ENCODE measurements at places on chromosomes 12 and 14.
A peak's percentile ranks its signal among the peaks of the same experiment; 100 is the strongest.

- no peak for DNase-seq
These were observed 4.2 kb downstream of the RFX4 start for GRCh38 chr12:106586803-106587684.

DNA sequence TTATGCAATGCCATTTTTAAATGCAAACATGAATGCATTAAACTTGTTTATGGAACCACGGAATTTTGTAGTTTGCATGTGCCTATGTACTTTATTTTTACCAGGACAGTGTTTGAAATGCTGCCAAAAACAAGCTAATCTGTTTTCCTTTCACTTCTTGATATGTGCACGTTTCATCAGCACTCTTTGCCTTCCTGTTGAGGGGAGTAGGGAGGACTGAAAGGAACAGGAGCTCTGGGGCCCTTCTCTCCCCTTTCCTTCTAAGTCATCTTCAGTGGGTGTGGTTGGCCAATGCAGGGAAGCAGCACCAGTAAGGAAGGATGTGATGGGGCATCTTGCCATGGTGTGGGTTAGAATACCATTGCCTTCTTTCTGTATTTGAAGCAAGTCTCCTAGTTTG is 12.1 kb upstream of the PPP4R4 start:
- DNase-seq: no peak

DNA sequence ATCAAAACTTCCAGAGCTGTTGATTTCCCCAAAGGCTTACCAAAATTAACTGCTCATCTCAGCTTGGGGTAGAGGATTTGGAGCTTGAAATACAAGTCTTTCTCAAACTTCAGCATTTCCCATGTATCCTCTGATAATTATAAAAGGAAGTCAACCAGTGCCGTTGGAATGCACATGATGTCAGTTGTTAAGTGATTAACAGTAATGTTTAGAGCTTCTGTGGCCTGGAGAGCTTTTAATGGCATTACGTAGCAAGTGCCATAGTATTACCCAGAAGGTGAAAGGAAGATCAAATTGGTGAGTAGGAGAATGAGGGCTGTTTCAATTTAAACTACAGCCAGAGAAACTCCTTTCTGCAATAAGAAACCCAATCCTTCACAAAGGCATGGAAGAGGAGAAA is 62.5 kb upstream of the PTPRR start:
- peak; percentile 77 for DNase-seq

DNA sequence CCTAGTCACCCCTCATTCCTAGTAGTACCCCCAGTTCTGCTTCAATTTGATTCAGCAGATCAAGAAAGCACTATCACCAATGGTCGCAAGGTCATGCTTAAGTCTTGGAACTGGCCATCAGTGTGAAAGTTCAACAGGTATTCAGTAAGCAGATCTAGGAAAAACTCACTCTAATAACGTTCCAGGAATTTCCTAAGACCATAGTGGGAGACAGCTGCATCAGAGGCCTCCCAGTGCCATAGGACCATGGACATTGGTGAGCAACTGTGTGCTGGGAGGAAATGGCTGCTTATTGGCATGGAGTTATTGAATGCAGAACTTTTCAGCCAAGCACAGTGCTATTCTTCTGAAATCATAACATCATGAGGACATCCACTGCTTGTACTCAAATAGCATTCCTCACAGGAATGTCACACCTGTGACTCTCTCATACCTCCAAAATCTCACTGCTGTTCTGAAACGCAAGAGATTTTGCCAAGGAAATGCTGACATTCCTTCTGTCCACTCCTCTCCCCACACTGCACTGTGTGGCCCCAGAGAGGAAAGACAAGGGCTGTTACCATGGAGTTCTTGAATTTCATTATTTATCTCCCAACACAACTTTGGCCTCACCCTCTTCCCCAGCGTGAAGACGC is 30.9 kb upstream of the MDM2 start:
- DNase-seq: no peak

DNA sequence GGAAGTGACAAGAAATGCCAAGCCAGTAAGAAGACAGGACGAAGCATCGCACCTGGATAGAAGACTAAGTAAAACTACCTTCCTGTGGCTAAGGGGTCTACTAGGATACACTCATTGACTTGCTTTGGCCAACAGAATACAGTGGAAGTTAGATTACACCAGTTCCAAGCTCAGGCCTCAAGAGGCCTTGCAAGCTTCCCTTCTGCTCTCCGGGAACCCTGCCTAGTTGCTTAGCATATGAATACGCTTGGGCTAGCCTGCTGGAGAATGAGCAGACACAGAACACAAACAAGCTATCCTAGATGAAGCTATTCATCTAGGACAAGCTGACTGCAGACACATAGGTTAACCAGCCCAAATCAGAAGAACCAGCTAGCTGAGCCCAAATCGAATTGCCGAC is 97.0 kb downstream of the DPF3 start:
- DNase-seq: no peak

DNA sequence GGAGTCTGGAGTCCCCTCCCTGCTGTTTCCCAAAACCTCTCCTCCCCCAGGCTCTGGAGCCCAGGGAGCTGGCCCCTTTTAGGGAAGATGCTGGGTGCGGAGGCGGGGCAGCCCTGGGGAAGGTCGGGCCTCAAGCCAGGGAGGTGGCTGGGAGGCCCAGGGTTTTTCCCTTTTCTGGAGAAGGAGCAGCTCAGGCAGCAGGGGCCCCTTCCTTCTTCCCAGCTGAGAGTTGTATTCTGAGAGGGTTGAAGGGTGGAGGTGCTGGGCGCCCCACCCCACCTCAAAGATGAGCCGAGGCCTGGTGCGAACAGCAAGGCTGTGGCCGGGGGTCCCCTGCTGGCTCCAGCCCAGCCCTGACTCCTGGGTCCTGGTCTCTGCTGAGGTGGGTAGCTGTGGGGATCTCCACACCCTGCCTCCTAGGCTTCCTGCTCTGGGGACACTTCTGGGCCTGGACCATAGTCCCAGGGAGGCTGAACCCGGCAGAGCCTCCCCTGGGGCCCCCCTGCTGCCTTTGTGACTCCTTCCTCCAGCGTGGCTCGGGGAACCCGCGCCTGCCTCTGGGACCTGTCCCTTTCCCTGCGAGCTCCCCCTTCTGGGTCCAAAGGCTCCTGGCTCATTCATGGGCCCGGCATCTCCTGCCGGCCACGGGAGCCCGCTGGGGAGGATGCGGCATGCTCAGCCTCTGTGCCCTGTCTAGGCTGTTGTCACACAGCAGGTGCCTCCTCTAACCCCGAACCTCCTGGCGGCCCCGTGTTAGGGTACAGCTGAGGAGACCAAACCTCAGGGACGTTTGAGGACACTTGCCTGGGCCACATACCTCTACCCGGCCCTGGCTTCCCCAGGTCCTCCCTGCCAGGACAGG is 4.4 kb downstream of the TRMT61A start:
- no peak for DNase-seq

DNA sequence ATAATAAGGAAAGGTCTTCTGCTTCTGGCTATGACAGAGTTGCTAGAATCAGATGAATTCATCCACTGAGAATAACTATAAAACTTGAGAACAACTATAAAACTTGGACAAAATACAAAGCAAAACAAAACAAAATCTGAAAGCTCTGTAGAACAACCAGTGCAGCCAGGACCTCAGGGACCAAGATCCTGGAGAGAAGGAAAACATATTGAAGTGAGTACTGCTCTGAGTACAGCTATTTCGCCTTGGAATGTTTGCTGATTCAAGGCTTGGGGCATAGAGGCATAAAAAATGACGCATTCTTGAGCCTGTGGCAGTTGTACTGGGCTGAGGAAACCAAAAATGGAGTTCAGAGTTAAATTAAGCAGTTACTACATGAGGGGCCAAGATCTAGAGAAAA is 21.7 kb downstream of the FOXA1 start:
- no peak for DNase-seq

GRCh38 chr12:84874125-84874824 is 38.3 kb downstream of the SLC6A15 start:
- DNase-seq: peak; percentile 51
